Activated naive CD4-positive, alpha-beta T cell treated with anti-CD3 and anti-CD28 coated beads, Interleukin-2, amount 10 ng/mL, durations not matched to agents 5 hours and 36 hours (primary cell): ENCODE measurements at places on chromosomes 6 and 20. TPM values are rescaled to one million over a fixed set of nuclear protein-coding genes. Genes with fewer than 3 reads are reported as not detected.

The MRAP2 gene
- not detected for total RNA-seq

The IYD gene
- total RNA-seq = not detected

The LHFPL5 gene
- total RNA-seq = not detected

The ZNF311 gene
- 0.31 TPM for total RNA-seq

The SAPCD1 gene
- 12.0 TPM for total RNA-seq

The PSORS1C2 gene
- not detected for total RNA-seq

The IGF2R gene
- total RNA-seq = 78.4 TPM

The PTK6 gene
- total RNA-seq = 0.50 TPM

The BACH2 gene
- total RNA-seq = 57.1 TPM
